ENCODE measurements at places on chromosomes 5 and 9.

- DNase-seq, result no peak
Measured at GRCh38 chr9:133771486-133772482, 33.6 kb upstream of the SARDH start.

GRCh38 chr5:36264202-36264760 lies 22.6 kb upstream of the NADK2 start:
- DNase-seq, result no peak

DNA sequence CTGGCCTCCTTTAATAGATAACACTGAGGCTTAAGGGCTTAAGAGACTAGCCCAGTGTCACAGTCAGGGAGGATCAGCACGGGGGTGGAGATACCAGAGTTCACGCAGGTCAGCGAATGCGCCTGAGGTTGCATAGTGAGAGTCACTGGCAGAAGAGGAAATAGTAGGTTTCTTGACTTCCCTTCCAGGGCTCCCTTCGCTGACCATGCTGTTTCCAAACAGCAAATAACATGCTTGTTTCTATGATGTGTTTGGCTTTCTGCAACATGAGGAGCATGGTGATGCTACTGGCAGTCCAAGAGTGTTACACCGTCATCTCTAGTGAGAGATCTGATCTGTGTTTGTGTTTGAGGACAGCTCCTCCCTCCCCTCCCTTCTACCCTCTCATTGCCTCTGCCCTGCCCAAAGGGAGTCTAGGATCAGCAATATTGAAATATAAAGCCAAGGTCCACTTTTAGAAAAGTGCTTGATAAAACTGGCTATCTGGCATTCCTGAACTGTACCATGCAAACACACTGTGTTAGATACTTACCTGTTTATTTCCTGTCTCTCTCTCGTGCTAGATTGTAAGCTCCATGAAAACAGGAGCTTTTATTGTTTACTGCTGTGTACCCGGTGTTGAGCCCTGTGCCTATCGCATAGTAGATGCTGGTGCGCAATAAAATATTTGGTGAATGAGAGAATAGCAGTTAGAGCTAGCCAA lies 12.3 kb downstream of the TLE4 start:
- no peak for DNase-seq

DNA sequence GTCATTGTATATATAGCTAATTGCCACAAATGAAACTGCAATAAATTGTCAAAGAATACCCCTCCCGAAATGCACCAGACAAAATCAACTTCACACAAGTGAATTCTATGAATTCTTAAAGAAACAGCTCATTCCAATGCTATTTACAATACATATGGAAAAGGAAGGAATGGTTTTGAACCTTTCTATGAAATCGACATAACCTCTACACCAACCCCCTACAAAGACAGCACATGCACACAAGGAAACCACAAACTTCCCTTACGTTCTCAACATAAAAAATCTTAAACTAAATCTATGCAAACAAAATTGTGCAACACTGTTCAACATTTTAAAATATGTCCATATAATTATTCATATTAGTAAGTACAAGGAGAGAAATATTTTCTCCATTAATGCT lies 39.2 kb downstream of the MARCHF11 start:
- no peak for DNase-seq

DNA sequence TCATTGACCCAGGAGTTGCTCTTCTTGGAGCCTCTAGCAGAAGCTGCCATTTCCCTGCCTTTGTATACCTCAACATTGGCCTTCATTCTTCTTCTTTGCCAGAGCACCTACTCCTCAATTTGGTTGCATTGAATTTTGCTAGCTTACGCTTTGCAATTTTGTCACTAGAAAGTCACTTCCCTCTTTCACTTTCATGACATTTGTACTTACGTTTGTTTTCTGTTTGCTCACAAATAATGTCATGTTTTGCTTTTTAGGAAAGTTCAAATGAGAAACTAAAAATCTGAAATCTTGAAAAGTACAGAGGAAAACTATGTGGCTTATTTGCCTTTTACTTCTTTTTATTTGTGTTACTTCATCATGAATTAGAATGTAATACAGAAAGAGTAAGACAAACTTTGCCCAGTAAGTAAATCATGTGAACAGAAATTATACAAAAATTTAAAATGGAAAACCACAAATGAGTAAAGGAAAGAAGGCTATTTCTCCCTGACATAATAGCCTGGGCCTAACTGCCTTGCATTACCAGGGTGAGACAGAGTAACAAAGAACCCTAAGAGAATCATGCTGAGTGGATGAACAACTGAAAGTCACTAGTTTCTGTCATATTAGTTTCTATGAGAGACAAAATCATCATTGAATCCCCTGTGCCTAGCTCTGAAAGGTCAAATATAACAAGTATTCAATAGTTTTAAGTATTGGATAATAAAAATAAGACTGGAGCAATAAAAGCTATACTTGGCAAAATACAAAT lies 7.4 kb upstream of the IFNA1 start:
- no peak for DNase-seq

GRCh38 chr9:99921875-99922710 lies 15.6 kb downstream of the STX17 start:
- DNase-seq, result no peak

DNA sequence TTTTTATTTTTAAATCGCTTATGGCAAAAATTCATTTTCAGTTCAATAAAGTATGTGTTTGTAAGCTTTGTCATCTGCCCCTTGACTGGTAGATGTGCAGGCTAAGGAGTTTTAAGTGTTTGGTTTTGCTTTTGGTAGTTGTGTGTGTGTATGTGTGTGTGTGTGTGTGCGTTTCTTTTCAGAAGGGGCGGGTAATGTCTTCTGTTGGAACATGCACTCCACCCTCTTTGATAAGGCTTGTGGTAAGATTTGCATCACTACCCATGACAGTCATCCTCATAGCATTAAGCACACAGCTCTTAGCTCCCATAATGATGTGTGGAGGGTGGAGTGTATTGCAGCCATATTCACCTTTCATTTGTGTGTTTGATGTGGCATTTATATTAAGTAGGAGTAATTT lies 92.1 kb upstream of the FSD1L start:
- no peak for DNase-seq

DNA sequence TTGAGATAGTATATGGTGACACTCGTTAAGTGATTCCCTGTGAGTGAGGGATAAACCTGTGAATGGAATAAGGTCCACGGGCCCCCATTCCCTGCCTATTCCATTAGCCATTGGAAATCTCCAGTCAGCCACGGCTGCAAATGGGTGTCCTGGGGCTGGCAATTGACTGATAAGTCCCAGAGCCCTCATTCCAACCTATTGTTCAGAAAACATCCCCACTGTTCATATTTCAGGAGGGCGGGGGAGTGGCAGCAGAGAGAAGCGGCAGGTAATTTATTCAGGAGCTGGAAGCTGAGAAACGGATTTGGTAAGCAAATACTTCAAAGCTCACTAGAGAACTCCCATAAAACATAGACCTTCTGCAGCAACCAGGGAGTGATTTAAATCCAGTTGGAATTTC lies 42.0 kb downstream of the TMEM174 start:
- DNase-seq, result no peak

GRCh38 chr5:67773411-67774266 lies 441.9 kb upstream of the PIK3R1 start:
- no peak for DNase-seq

DNA sequence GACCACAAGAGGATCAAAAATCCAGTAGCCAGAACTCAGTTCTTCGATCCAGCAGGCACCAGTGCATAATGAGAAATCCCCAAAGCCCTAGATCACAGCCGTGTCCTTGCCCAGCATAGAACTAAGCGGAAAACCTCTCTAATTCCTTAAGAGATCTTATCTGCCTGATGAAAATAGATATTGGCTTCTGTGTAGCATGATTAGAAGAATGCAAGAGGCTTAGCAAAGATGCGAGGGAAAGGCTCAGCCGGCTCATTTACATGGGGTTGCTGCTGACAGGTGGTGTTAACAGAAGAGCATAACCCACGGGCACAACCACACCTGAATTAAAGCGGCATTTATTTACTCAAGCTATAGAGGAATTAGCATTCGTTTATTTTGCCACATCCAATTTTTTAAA lies 400.0 kb upstream of the ADAMTS16 start:
- no peak for DNase-seq

All from GM03348 (cell line).